ENCODE measurements at places on chromosomes 5 and 9. TPM values are rescaled to one million over a fixed set of nuclear protein-coding genes. Genes with fewer than 3 reads are reported as not detected.

GRCh38 chr9:6640268-6641051 lies 5.1 kb downstream of the GLDC start:
- no peak for DNase-seq

DNA sequence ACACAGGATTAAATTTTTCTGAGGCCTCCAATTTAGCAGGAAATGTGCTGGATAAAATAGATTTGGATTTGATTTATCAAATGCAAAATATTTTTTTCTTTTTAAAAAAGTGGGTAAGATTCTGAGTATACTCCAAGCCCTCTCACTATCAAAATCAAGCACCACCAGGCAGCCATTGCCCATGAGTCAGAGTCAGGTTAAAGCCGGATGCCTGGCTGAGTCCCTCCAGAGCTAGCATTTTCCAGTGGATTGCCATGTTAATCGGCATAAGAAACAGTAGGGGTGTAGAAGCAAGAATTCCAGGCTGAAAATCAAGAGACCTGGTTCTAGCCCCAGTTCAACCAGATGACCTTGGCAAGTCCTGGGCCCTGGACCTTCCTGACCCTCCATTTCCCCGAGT lies 85.3 kb downstream of the FAM114A2 start:
- no peak for DNase-seq

- DNase-seq, result no peak
These were observed 21.4 kb downstream of the HSDL2 start for GRCh38 chr9:112401175-112401815.

- DNase-seq, result no peak
These were observed 60.7 kb downstream of the MED27 start for GRCh38 chr9:132018957-132019405.

The CORO2A gene
- 30.5 TPM for total RNA-seq

The MEIKIN gene
- total RNA-seq, result not detected
